NCI-H1048 (cell line): ENCODE measurements at places on chromosomes 11 and 22.

DNA sequence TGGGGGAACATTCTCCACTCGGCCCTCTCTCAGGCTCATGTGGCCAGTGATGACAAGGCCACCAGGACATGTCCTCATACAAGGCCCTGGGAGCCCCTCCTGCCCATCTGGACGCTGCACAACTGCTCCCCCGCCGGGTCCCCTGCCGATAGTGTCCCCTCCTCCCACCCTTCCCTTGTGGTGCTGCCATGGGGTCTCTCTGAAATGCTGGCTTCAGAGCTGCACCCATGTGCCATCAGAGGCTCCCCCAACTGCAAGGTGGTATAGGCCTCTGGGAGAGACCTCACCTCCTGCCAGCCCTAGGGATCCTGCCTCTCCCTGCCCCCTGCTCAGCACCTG lies 113.0 kb downstream of the KCNQ1OT1 start:
- DNase-seq = no peak

DNA sequence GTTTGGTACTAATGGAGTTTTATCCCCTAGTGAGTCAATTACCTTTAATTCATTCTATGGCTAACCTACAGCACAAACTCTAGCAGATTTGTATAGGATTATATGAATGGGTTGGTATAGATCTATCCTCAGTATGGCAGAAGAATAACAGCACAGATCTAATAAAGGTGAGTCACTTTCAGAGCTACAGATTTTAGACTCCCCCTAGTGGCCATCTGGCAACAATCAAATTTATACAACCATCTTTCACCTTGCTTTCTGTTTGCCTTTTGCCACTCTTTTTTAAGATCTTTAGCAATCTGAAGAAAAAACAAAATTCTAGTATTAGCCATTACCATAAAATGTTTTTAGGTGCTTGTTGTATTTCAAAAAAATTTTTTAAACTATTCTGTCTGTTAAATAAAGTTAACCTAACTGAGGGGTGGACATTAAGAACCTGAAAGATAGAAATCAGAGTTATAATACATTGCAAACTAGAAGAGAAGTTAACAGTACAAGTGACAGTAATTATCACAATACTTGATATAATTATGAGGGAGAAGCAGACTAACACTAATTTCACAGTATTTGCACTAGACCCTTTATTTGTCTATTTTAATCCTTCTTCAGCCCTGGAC lies 25.8 kb downstream of the DDIAS start:
- DNase-seq = peak; percentile 2

DNA sequence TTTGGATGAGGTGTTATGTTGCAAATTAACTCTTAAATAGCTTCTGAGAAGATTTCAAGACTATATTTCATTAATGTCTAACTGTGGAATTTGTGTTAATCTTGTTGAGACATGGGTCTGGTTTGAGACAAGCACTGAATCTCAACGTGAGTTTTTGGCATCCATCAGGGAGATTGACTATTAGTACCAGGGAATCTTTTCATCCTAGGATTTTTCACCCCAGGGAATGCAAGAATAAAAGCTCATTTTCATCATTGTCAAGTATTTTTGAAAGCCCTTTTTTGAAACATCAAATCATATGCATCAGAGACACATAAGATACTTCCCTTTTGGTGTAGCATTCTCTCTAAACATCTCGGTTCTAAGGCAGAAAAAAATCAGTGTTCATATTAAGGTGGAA lies 19.5 kb downstream of the OR5T2 start:
- no peak for DNase-seq

DNA sequence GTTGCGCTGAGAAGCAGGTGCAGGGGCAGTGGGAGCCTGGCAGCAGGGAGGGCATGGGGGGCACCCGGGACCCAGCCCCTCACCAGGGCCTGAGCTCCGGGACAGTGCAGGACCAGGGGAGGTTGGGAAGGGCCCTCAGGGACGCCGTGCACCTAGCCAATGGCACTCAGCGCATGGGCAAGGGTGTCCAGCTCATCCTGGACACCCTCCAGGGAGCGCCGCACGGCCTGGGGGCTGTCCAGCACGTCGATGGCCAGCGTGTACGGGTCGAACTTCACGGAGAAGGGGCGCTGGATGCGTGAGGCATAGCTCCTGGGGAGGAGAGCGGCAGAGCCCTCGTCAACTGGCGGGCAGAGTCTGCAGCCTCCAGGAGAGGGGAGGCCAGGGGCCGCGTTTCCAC lies 3.1 kb upstream of the INS start:
- no peak for DNase-seq
